ENCODE measurements at places on chromosomes 12 and 14. TPM values are rescaled to one million over a fixed set of nuclear protein-coding genes. Genes with fewer than 3 reads are reported as not detected.
A peak's percentile ranks its signal among the peaks of the same experiment; 100 is the strongest.

- H3K4me1 ChIP-seq = no peaks in the 10 kb centered on the region
- H3K36me3 ChIP-seq = no peaks in the 10 kb centered on the region
- H3K27me3 ChIP-seq = no peaks in the 10 kb centered on the region
- H3K4me3 ChIP-seq = no peak overlapping the region
- no peak for DNase-seq
Observed at GRCh38 chr12:33480366-33480765, 40.7 kb upstream of the SYT10 start.

SLC38A4 gene
- total RNA-seq = 1.5 TPM

TMEM63C gene
- 4.1 TPM for total RNA-seq

DACT1 gene
- total RNA-seq = 10.9 TPM

DNA sequence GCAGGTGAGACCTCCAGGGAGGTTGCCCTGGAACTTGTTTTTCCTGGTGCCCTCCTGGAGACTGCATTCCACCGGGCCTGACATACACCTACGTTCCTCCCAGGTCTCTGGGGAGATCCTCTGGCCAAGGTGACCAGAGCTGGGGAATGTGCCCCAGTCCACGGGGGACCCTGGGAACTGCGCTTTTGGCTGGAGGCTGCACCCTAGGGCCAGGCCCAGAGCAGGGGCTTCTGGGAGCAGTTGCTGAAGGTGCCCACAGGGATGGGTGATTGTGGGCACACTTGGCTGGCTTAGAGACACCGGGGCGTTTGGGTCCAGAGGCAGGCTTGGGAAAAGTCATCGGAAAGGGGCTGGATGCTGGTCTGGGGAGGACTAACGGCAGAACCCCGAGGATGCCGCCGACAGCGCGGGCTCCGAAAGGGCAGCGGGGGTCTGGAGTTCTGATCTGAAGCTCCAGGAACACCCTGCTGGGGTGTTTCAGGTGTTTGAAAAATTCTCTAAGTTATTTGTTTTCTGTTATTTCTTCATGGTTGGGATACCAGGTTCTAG is 36.5 kb upstream of the TDRD9 start:
- no peak overlapping the region for H3K4me3 ChIP-seq
- peak; percentile 48 for DNase-seq
- H3K27me3 ChIP-seq = no peaks in the 10 kb centered on the region
- H3K4me1 ChIP-seq = no peaks in the 10 kb centered on the region

ATN1 gene
- 98.2 TPM for total RNA-seq
